ENCODE measurements at places on chromosomes 12 and 14. TPM values are rescaled to one million over a fixed set of nuclear protein-coding genes. Genes with fewer than 3 reads are reported as not detected.

The PTGES3 gene
- total RNA-seq, result 58.2 TPM

The CMKLR1 gene
- 7.4 TPM for total RNA-seq

The SIX4 gene
- total RNA-seq, result 16.6 TPM

The GNB3 gene
- 6.2 TPM for total RNA-seq

The ANKLE2 gene
- total RNA-seq, result 114 TPM

The C3AR1 gene
- total RNA-seq, result 1.1 TPM

The GCN1 gene
- total RNA-seq, result 99.8 TPM

The DPPA3 gene
- not detected for total RNA-seq

The STYK1 gene
- not detected for total RNA-seq

The MAPKAPK5 gene
- total RNA-seq, result 40.7 TPM

The DNAAF2 gene
- 8.3 TPM for total RNA-seq

The ACOT6 gene
- not detected for total RNA-seq

The SERPINA9 gene
- total RNA-seq, result not detected

The CD4 gene
- 0.57 TPM for total RNA-seq

The PLEKHD1 gene
- total RNA-seq, result not detected

The SERPINA12 gene
- not detected for total RNA-seq

The SIX6 gene
- total RNA-seq, result not detected

The PPP1CC gene
- 70.9 TPM for total RNA-seq

The PRB2 gene
- not detected for total RNA-seq

The KERA gene
- total RNA-seq, result not detected

The CLEC4D gene
- total RNA-seq, result not detected

The COPS7A gene
- 82.7 TPM for total RNA-seq

The DDX11 gene
- 37.8 TPM for total RNA-seq

The COX8C gene
- total RNA-seq, result not detected

The AICDA gene
- total RNA-seq, result not detected

The BTBD6 gene
- total RNA-seq, result 52.7 TPM

The TAS2R30 gene
- total RNA-seq, result 9.2 TPM

The MAP1LC3B2 gene
- 2.0 TPM for total RNA-seq

The GLT1D1 gene
- not detected for total RNA-seq

The PLBD1 gene
- 11.4 TPM for total RNA-seq

The SLC17A8 gene
- total RNA-seq, result not detected

The IFNG-AS1 gene
- not detected for total RNA-seq

The INHBE gene
- 0.43 TPM for total RNA-seq

The PLEKHA5 gene
- total RNA-seq, result 34.5 TPM

The ADGRD1 gene
- total RNA-seq, result not detected

The INHBC gene
- total RNA-seq, result not detected

The NOVA1 gene
- total RNA-seq, result under 0.01 TPM

The SETD1B gene
- total RNA-seq, result 6.4 TPM

The BTG1 gene
- total RNA-seq, result 18.2 TPM

The OASL gene
- total RNA-seq, result 0.88 TPM

The RBP5 gene
- not detected for total RNA-seq

The GZMB gene
- not detected for total RNA-seq

The RPS6KL1 gene
- 1.4 TPM for total RNA-seq

The CMA1 gene
- total RNA-seq, result not detected

The MYO1H gene
- not detected for total RNA-seq

The BCL11B gene
- total RNA-seq, result not detected

The HVCN1 gene
- 4.3 TPM for total RNA-seq

The VRTN gene
- not detected for total RNA-seq

The CLEC2D gene
- total RNA-seq, result 3.5 TPM

The SPIC gene
- not detected for total RNA-seq

The OTUB2 gene
- total RNA-seq, result 0.66 TPM
